Activated CD4-positive, alpha-beta T cell treated with anti-CD3 and anti-CD28 coated beads, Interleukin-2, Interleukin-6, amounts not matched to agents 100 ng/mL and 50 ng/mL, durations not matched to agents 16 hours and 8 hours (primary cell): ENCODE measurements at places on chromosomes 2 and 18.

GRCh38 chr2:39213015-39213414 is 30.8 kb downstream of the CDKL4 start:
- DNase-seq, result no peak

GRCh38 chr2:60826111-60826510 is 55.3 kb upstream of the REL start:
- no peak for DNase-seq

GRCh38 chr2:190499273-190499672 is 35.2 kb downstream of the NEMP2 start:
- no peak for DNase-seq

- DNase-seq, result no peak
Observed at GRCh38 chr2:8392098-8392866, 289.6 kb upstream of the ID2 start.

DNA sequence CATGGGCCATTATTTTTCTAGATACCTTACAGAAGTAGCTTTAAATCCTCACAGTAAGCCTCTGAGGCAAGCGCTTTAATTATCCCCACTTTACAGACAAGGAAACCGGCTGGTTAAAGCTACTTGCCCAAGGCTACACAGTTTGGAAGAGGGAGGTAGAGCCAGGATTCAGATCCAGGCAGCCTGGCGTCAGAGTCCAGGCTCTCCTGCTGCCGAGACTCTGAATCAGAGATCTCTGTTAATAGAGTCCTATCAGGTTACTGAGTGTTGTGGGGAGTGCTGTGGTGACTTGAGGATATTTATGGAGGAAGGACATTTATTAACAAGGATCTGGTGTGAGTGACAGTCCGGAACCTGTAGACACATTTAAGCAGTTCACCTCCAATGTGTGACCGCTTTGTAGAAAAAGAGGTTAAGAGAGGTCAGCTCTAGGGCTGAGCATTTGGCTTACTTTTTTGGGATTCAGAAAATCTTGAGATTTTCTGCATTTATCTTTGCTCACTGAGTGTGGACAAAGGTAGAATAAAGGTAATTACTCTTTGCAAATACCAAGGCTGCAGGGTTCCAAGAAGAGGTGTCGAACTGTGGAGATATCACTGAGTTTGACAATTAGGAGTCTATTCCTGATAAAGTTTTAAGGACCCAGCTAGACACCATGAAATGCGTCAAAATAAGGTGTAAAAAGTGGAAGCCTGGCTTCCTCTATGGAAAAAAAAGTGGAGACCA is 1.6 kb upstream of the CEP192 start:
- DNase-seq, result no peak

DNA sequence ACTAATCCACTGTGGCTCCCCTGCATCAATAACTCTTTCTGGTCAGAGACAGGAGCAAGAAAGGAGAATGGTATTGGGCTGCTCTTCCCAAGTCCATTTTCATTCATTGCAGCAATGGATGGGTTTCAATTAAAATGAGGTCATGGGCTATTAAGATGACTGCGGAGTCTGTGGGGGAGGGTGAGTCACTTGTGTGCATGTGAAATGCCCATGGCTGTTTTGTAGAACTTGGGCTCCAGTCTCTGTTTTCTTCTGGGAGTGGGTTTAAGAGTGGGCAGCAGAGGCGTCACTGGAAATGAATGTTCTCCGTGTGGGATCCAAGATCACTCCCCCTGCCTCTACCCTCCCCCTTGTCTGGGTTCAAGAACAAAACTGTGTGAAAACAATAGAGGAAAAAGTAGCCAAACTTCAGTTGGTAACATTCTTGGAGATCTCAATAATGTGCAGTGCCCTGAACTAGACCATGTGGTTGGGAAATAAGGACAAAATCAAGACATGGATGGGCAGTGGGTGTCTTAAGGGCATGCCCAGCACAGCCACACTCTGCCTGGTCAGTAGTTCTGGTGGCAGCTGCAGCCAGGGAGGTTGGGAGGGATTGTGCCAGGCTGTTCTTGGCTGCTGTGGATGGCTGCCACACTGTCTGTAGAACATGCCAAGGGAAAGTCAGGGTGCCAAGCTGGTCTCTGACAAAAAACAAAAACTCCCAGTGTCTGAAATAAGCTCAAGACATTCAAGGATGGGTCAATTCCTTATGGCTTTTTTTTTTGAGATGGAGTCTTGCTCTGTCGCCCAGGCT is 68.2 kb upstream of the CXCR4 start:
- no peak for DNase-seq

- DNase-seq, result peak; percentile 81
Observed at GRCh38 chr2:9641641-9642040, 10.8 kb upstream of the YWHAQ start.

DNA sequence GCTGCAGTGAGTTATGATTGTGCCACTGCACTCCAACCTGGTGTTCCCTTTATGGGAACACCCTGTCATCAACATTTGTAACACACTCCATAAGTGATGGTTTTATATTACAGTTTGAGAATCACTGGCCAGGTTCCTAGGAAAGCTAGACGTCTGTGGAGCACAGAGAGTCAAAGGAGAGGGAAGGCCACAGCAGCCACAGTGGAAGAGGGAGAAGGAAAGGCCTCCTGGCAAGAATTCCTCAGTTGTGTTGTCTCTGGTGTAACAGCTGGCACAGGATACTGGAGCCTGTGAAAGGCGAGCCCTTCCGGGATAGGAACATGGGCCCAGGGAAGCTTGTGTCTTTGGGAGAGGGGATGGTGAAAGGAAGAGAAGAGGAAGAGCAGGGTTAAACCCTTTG is 360.5 kb upstream of the PIK3C3 start:
- no peak for DNase-seq

DNA sequence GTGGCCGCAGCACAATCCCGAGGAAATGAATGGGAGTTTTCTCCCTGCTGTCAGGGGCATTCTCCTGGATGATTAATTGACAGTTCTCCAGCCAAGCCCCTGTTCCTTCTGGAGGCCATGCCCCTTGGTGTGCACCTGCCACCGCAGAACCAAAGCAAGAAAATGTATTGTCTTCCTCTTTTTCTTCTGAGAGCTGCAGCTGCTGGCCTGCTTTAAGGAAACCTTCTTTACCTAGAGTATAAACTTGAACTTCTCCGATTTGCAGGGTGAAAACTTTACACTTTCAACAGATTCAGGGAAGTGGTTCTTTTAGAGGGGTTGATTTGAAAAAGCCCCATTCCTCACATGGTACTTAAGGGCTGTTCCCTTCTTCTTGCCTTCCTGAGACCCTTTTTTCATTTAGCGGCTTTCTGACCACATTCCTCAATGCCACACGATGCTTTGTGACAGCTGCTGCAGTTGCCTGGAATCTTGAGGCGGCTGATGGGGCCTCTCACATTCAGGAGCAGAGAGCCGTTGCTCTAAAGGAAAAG is 402.8 kb downstream of the TXNL1 start:
- DNase-seq, result no peak

GRCh38 chr18:54378057-54378456 is 20.4 kb downstream of the C18orf54 start:
- peak; percentile 34 for DNase-seq

- DNase-seq, result no peak
Observed at GRCh38 chr18:48994044-48994651, 43.4 kb upstream of the SMAD7 start.

DNA sequence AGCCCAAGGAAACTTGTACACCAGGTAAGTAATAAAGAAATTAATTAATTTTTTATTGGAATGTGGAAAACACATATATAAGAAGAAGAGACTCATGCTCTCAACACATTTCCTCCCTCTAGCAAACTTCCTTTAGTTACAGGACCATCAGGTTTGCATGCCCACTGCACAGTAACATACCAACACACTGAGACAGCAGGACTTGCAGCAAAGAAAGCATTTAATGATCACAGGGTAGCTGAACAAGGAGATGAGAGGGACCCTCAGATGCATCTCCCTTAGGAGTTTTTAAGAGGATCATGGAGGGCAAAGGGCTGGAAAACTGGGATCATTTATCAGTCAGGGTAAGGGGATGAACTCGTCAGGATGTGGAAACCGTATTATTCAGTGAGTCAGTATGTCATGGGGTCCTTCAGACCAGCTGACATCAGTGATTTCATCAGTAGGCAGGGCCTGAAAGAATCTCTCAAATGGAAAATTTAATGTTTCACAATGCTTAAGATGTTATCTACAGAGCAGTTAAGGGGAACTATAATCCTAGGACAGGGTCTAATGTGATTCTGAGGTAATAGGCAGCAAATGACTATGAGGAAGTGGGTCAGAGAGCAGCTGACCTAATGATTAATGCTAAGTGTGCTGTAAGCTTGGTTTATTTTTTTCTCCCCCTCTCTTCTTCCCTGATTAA is 193.8 kb upstream of the RND3 start:
- DNase-seq, result no peak

GRCh38 chr2:171287611-171288010 is 126.9 kb upstream of the TLK1 start:
- DNase-seq, result no peak

DNA sequence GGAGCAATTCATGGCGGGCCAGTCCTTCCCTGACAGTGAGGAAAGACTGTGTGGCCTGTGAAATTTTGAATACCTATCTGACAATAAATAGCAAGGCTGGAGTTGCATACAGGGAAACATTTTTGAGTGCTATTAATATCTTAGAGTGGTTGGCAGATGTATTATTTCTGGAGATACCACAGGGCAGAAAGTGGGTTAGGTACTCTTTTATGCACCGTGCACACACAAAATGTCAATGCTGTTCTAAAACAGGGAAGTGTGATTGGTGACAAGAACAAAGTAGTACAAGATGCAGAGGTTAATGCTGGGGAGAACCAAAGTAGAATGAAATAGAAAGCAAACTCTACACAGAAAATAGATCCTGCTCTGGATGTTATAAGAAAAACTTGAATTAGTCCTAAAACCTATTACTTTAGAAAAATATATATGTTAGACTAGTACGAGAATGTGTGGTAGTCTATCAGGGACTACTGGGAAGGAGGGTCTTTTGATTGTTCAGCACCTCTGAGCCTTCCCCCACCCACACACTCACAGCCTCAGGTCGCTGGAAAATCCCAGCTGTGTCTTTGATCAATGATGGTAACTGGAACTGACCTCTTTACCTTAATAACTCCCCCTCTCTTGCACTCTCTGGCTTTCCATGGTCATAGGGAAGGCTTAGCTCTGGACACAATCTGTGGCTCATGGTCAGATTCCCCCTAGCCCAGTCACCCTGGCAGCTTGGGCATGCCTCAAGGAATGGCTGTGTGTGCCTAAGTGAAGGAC is 58.2 kb downstream of the SERPINB8 start:
- DNase-seq, result no peak
